ENCODE measurements at places on chromosomes 1 and 21. TPM values are rescaled to one million over a fixed set of nuclear protein-coding genes. Genes with fewer than 3 reads are reported as not detected.

DNA sequence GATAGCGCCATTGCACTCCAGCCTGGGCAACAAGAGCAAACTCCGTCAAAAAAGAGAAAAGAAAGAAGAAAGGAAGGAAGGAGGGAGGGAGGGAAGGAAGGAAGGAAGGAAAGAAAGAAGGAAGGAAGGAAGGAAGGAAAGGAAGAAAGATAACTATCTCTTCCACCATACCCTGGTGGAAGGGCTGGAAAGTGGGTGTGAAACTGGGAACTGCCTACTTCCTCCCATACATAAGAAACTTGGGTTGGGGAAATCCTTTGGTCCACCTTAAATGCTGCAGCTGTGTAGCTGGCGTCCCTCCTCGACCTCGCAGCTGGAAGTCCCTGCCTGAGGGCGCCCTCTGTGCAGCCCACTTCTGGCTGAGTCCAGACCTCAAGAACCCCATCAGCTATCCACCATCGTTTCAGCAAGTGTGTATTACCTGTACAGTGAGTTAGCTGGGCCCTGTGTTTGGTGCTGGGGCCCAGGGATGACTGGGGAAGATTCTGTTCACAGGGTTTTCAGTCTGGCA, 4.6 kb upstream of the FAM167B start:
- no peak for DNase-seq

GRCh38 chr1:189659731-189660130, 817.9 kb downstream of the BRINP3 start:
- DNase-seq, result no peak

DNA sequence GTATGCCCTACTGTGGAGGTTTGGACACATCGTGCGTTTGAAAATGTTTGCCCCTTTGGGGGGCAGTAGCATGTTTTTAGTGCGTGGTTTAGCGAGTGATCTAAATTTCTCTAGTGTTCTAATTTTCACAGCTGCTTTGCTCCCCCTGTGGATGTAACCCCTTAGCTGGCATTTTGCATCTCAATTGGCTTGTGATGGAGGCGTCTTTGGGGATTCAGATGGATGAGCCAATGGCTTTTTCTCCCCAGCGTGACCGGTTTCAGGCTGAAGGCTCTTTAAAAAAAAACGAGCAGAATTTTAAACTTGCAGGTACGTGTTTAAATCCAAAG, 836 bp downstream of the CDC7 start:
- no peak for DNase-seq

TFAP2E gene
- total RNA-seq, result 5.4 TPM

SYT11 gene
- 3.1 TPM for total RNA-seq
